ENCODE measurements at places on chromosomes 4 and X.
A peak's percentile ranks its signal among the peaks of the same experiment; 100 is the strongest.

GRCh38 chr4:149136951-149137620, 678.6 kb downstream of the IQCM start:
- no peak for DNase-seq

DNA sequence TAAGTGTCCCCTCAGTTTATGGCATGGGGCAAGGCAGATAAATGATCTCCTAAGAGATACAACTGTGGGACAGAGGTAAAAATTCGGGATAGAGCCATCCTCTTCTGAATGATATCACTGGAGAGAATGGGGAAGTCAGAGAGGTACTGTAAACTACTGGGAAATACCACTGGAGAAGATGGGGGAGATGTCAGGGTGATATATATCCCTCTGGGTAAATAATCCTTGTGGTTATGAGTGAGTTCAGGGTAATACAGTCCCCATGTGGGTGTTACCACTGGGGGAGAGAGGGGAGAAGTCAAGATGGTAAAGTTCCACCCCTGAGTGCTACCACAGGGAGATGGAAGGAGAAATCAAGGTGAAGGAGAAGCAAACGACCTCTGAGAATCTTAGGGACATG, 63.9 kb upstream of the ZNF81 start:
- DNase-seq = no peak

DNA sequence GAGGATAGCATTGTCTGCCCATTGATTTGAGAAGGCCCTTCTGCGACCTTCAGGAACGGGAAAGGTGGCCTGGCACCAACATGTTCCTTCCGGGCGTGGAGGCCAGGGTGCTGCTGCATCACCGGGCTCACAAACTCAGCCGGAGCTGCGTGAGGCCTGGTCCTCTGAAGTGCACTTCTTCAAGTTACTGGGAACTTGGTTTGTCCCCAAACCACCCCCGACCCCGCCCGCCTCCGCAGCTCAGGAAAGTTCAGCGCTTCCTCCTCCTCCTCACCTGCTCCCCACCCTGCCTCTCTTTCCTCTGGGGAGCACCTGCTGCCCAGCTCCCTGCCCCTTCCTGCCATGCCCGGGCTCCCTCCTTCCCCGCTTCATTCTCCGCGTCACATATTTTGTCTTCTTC, 116.0 kb upstream of the LRPAP1 start:
- DNase-seq = no peak

GRCh38 chr4:99485212-99485611, 25.6 kb upstream of the C4orf17 start:
- no peak for DNase-seq

DNA sequence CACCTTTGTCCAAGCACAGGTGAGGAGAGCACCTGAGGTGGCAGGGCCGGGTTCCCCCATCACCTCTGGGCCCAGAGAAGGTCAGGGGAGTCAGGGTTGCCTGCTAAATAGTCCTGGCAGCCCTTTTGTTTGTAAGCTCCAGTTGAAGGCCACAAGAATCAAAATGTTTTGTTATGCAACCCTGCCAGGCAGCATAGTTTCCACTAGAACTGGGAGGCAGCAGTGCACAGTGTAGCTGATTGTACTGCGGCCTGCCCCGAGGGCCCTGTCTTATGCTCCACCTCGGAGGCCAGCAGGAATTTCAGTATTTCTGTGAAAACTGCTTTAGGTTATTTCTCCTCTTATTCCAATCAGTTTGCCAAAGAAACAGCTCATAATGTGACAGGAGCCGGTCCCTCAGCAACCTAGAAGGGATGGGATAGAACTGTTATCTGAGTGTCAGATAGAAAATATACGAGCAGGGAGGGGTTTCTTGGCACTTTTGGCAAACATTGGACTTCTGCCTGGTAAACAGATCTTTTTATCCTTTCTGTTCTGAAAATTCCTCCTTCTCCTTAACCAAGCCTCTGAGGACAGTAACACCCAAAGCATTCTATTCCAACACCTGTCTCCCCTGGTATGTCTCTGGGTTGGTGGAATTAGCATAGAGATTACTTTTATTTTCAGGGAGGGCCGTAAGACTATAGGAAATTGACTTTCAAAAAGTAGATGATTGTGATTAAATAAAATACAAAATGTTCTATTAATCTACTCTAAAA, 93.6 kb downstream of the LNX1 start:
- no peak for DNase-seq

- no peak for DNase-seq
These were observed 28.3 kb upstream of the OPHN1 start for GRCh38 chrX:68461576-68461975.

DNA sequence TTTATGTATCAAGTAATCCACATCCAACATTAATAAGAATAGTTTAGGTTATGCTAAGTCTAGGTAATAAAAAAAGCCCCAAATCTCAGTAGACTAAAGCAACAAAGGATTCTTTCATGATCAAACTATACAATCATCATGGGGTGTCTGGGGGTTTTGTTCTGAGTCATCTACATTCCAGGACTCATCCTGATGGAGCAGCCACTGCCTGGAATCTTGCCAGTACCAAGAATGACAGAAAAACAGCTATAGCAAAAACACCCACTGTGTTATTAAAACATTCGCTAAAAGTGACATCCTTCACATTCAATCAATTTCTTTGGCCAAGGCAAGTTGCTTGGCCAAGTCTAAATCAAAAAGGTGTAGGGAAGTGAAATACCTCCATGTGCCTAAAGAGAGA, 3.9 kb upstream of the ARHGEF38 start:
- DNase-seq = no peak

GRCh38 chrX:39855748-39856129, 242.0 kb downstream of the BCOR start:
- peak; percentile 73 for DNase-seq

GRCh38 chr4:10054571-10055041, 33.3 kb upstream of the SLC2A9 start:
- no peak for DNase-seq

- DNase-seq = peak; percentile 63
These were observed 1.9 kb upstream of the HAUS3 start for GRCh38 chr4:2243681-2244380.

DNA sequence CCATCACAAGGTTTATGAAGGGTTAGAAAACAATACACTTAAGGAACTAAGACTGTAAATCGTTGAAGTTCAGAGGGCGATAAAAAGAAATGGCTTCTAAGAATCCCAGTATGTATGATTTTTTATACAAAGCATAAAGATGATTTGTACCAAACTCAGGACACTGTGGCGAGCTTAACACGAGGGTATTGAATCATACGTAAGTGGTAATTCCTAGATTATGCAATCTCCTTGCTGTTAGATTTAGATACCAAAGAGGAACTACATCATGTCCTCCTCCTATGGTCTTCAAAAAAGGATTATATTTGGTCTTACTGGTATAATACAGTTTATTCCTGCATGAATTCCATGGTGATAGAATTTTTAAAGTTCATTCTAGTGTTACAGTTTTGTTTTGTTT, 23.9 kb downstream of the NFKB1 start:
- no peak for DNase-seq

- no peak for DNase-seq
These were observed 200.1 kb upstream of the PPARGC1A start for GRCh38 chr4:24089851-24090534.

- DNase-seq = no peak
These were observed 31.5 kb upstream of the GTPBP6 start for GRCh38 chrX:350148-350533.

GRCh38 chr4:5373327-5373726, 322.0 kb downstream of the STK32B start:
- DNase-seq = no peak

DNA sequence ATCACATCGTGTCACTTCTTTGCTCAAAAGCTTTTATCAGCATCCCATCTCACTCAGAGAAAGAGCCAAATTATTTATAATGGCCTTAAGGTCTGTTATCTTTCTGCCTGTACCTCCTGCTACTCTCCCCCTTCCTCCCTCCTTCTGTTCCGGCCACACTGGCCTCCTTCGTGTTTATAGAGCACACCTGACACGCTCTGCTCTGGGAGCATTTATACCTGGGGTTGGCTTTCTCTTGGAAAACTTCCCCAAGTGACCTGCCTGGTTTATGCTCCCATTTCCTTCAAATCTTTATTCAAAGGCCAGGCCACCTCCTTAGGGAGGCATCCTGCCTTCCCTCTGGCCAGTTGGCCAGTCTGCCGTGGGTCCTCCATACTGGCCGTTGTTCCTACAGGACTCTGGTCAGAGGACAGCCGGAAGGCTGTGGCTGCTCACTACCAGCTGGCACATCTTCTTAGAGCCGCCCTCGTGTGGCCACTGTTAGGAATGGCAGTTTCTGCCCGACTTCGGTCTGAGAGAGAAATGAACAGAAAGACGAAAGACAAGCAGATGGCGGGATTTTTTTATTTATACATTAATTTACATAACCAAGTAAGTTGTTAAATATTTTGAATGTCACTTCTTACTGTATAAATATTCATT, 80.2 kb upstream of the CBLL2 start:
- DNase-seq = peak; percentile 71

DNA sequence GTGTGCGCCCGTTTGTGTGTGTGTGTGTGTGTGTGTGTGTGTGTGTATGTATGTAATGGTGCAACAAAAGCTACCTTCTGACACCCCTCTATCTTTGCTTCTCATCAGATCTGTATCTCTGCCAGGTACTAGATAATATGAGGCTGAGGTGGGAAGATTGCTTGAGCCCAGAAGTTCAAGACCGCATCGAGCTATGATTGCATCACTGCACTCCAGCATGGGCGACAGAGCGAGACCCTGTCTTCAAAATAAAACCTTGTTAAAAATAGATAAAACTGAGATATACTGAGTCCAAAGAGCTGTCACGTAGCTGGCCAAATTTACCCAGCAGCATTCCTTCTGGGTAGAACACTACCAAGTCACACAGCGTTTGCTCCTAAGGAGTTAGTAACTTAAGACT, 18.4 kb downstream of the NLGN4X start:
- DNase-seq = no peak

DNA sequence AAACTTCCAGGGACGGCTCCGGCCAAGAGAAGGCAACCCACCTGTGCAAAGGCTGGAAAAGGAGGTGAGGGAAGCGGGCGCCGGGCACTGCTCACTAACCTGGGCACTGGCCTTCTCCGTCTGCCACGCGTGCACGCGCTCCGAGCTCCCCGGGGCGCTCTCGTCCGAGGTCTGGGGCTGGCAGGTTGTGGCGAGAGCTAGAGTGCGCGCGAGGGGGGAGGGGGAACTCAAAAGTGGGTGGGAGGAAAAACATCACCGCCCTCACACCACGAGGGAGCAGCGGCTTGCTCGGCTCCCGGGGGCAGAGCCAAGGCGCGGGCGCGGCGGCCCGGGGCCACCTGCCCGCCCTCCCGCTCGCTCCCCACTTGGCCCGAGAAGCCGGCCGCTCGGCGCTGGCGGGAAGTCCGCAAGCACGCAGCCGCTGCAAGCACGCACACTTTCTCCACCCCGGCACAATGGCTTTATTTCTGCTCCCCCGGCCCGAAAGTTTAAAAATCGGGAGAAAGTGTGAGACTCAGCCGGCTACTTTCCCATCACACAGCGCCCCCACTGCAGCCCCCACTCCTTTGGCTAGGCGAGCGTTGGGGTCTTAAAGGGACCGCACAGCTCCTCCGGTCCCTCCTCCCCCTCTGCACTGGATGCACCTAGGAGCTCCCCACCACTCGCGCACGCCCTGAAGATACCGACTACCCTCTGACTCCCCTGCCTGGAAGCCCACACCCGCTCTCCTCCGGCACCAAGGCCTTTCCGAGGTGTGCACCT, at the start of gene CHRDL1:
Gene CHRDL1 (minus strand): TSS at position 173 of the 762 bp plus-strand sequence. CDS start 3,636 bp downstream, outside the sequence.
- peak; percentile 20 for DNase-seq

GRCh38 chrX:56564921-56565840, 1.8 kb downstream of the UBQLN2 start:
- DNase-seq = no peak

DNA sequence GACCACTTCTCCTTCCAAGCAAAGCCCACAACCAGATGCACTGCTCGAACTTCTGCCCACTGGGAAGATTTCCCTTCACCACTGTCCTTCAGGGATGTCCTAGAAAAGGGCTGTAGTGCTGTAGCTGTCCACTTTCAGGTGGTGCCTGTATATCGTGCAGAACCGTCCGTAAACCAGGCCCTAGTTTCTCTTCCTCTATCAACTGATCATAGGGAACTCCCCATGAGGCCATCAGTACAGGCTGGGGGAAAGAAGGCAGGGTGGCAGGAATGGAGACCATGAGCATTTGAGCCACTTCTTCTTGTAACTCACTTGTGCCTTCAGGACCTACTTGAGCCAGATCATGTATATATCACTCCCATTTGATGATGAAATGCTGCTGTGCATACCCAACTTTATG, 57.3 kb upstream of the FAM9B start:
- DNase-seq = no peak

GRCh38 chrX:9279234-9279544, 185.7 kb upstream of the TBL1X start:
- DNase-seq = no peak

GRCh38 chrX:132958091-132958703, at the start of gene HS6ST2:
TSS of gene HS6ST2 (minus strand) at chrX:132958629.
- no peak for DNase-seq

GRCh38 chrX:52263417-52263816, 78.7 kb downstream of the MAGED4 start:
- DNase-seq = no peak

DNA sequence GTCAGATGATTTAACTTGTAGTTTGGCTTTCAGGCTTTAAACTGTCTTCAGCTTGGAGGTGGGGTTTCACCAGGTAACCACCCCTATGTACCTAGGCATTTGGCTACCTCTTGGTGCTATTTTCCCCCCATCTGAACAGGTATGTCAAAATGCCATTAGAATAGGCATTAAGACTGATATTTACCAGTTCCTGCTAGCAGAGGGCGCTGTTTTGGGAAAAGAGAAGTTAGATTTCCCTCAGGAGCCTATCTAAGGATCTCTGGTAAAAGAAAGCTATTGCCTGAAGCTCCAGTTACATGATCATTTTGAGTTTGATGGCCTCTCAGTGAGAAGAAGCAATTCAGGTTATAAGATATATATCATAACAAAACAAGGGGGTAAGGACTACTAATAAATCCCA, 879.1 kb downstream of the SH3BGRL start:
- DNase-seq = no peak

- no peak for DNase-seq
These were observed 151.5 kb downstream of the PDLIM5 start for GRCh38 chr4:94603170-94603747.

DNA sequence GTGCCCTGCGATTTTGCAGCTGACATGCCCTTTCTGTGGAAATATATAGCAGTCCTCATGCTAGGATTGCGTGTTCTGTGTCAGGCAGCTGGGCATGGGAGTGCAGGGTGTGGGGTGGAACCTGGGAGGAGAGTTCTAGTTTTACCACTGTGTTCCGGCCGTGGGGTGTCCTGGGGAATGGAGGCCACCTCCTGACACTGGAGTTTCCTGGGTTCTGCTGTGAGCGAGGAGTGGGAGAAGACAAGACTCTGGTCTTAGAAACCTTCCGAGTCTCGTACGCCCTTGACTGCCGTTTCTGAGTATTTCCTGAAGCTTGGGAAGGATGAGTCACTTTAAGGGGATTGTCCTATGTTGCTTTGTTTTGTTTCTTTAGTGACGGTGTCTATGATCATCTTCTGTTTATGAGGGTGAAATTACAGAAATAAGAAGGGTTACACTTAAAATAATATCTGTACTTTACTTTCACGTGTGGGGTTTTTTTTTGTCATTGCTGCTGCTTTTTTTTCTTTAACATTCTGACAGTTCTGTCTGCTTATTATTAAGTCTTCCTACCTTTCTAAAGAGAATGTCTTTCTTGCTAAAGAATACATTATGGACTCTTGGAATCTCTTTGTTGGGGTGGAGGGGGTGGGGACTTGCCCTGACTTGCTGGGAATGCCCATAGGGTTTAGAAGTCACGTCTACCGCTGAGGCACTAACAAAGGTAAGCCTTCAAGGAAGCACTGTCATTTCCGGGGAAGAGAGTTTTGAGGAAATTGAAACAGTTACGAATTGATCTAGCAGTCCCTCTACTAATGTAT, 19.1 kb downstream of the CD99 start:
- DNase-seq = no peak

- no peak for DNase-seq
These were observed 122.6 kb upstream of the VCX3B start for GRCh38 chrX:8341814-8342590.
